Activated CD8-positive, alpha-beta T cell treated with anti-CD3 and anti-CD28 coated beads, Interleukin-2, amount 10 ng/mL, durations not matched to agents 7 days and 5 days (primary cell): ENCODE measurements at places on chromosomes 5 and 9. TPM values are rescaled to one million over a fixed set of nuclear protein-coding genes. Genes with fewer than 3 reads are reported as not detected.

DNA sequence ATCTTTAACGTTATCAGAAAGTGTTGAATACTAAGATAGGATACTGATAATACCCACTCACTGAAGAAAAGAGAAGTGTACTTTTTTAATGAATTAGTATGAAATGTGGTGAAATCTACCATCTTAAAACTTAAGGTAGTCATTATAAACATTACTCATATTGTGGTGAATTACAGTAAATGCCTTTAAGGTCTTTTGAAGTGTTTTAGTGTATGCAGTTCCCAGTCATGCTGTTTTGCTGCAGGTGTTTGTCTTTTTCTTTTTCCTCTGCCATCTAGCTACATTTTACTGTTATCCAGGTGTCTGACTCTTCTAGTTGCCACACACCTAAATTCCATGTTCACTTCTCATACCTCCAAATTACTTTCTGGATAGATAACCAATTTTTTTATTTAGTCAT, 72.6 kb downstream of the ERMP1 start:
- no peak for DNase-seq

- no peak for DNase-seq
These were observed 3.4 kb downstream of the MAMDC4 start for GRCh38 chr9:136855461-136856078.

- DNase-seq = no peak
These were observed 345.7 kb downstream of the DEPDC1B start for GRCh38 chr5:60354311-60354710.

- no peak for DNase-seq
These were observed 5.2 kb upstream of the TLE1 start for GRCh38 chr9:81694541-81694940.

Gene CSF1R
- not detected for total RNA-seq

DNA sequence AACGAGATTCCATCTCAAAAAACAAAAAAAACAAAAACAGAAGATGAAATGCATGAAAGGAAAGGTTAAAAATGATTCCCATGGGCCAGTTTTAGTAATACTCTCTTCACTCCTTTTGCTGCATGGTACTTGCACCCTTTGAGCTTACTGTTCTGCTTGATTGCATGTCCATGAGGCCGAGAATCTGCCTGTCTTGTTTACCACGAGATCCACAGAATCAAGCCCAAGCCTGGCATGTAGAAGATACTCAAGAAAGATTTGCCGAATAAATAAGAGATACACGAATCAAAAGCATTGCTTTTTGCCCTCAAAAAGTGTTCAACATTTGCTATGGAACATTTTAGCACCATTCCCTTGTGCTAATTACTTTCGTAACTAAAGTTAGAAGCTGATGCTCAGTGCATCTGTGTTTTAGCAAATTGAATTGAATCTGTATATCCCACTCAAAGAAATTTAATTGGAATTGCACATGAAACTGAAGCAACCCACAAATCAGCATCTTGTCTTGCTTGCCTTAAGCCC, 1.1 kb downstream of the FAXDC2 start:
- DNase-seq = no peak

Gene PRSS3
- not detected for total RNA-seq

GRCh38 chr5:66945389-66946349, 250.9 kb downstream of the CD180 start:
- no peak for DNase-seq

DNA sequence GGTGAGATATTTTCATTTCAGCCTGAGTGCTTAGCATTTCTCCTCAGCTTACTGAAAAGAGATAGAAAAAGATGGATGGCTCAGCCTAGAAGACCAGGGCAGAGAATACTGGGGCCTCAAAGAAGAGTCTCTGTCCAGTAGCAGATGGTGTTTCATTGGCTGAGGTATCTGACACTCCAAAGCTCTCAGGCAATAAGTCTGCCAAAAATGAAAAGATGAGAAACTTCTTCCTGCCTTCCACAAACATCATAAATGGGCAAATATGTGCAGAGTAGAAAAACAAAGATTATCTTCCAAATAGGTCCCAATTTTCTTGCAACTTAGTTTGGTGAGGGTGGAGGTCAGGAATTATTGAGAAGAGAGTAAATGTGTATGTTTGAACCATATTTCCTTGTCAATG, 87.4 kb upstream of the ICE1 start:
- DNase-seq = no peak

Gene NUP188
- total RNA-seq = 83.8 TPM

GRCh38 chr5:148807851-148808250, 18.6 kb upstream of the ADRB2 start:
- DNase-seq = no peak

DNA sequence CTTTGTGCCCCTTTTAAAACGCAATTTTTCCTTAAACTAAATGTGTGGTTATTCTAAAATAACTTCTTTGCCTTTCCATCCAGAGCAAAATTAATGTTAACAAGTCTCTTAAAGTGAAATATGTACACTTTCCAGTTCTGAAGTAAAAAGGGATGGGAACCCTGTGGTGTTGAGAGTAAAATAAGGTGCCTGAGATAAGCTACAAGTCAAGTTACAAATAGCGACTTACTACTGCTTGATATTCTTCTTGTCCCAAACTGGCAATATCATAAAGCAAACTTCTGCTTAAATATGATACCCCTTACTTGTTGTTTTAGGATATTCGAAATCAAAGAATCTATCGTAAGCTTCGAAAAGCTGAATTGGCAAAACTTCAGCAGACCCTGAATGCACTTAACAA, 18.3 kb upstream of the F2R start:
- no peak for DNase-seq

Gene ARL15
- total RNA-seq = 12.3 TPM

- no peak for DNase-seq
These were observed 47.0 kb upstream of the F2RL1 start for GRCh38 chr5:76771705-76772405.

Gene PLPPR1
- not detected for total RNA-seq

DNA sequence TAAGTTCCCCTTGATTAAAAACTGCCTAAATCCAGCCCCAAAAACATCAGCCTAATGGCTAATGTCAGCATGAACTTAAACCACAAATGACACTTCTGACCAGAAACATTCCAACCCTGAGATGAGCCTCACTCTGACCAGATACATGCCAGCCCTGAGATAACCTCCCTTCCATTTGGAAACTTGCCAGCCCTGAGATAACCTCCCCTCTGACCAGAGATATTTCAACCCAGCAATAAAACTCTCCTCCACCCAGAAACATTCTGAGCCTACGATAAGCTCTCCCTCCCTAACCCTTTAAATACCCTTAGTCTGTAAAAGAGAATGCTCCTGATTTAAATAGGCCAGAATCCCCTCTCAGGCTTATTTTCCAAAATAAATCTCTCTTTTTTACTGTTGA, 1035.7 kb upstream of the NUDT12 start:
- no peak for DNase-seq

Gene KLHL9
- 18.8 TPM for total RNA-seq

DNA sequence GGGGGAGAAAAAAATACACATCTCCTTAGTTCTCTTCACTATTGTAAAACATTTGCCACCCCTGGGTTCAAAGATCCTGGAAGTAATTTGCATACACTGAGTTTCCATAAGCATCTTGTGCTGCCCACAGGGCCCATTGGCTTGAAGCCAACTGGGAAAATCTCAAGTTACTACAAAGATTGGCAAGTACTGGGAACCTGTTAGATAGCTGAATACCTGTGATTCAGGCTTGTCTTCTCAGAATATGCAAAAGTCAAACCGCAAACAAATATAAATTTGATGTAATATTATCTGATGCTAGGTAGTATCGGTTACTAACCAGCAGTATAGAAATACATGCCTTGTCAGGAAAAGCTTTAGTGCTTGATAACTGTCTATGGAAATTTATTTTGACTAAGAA, 156.9 kb upstream of the FST start:
- no peak for DNase-seq

DNA sequence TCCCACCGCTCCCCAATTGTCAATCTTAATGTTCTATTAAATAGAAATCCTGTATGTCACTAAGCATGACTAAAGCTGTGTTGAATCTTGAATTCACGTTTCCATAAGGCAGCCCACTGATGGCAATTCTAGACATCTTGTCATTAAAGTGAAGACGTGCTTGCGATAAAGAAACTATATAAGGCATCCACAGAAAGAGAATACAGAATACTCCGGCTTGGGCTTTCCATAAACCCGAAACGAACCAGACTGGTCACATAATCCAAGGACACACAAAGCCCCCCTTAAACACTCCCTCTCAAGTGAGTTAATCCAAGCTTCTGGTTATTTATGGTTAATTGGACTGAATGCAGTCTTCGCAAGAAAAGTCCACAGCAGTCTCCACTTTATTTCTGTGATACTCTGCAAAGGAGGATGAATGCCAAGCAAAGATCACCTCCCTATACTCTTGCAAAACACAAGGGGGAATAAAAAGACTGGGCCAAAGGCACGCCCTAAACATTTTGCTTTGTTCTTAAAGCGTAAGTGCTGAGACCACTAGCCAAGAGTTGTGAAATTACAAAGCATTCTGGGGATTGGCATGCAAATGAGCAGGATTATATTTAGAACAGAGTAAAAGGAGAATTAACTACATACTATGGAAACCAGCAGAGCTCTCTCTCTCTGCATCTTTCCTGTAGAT, 54.7 kb downstream of the DPYSL3 start:
- no peak for DNase-seq

Gene PCDHA9
- not detected for total RNA-seq

GRCh38 chr5:166581826-166582225, 1709.6 kb upstream of the WWC1 start:
- no peak for DNase-seq

- no peak for DNase-seq
These were observed 25.8 kb downstream of the WNT8A start for GRCh38 chr5:138109463-138110265.

Gene GNA14
- not detected for total RNA-seq

Gene CER1
- total RNA-seq = not detected

GRCh38 chr5:56478062-56478461, 244.9 kb upstream of the ANKRD55 start:
- DNase-seq = no peak

GRCh38 chr5:168014433-168015123, 276.9 kb upstream of the WWC1 start:
- DNase-seq = no peak
